BJ (cell line): ENCODE measurements at places on chromosomes 16 and 17.

- no peak for DNase-seq
These were observed 10.9 kb downstream of the LDAF1 start for GRCh38 chr16:21169249-21169981.

- no peak for DNase-seq
These were observed 15.1 kb upstream of the CDRT4 start for GRCh38 chr17:15482476-15482875.

GRCh38 chr17:17890773-17891759 lies 54.3 kb upstream of the SREBF1 start:
- no peak for DNase-seq

DNA sequence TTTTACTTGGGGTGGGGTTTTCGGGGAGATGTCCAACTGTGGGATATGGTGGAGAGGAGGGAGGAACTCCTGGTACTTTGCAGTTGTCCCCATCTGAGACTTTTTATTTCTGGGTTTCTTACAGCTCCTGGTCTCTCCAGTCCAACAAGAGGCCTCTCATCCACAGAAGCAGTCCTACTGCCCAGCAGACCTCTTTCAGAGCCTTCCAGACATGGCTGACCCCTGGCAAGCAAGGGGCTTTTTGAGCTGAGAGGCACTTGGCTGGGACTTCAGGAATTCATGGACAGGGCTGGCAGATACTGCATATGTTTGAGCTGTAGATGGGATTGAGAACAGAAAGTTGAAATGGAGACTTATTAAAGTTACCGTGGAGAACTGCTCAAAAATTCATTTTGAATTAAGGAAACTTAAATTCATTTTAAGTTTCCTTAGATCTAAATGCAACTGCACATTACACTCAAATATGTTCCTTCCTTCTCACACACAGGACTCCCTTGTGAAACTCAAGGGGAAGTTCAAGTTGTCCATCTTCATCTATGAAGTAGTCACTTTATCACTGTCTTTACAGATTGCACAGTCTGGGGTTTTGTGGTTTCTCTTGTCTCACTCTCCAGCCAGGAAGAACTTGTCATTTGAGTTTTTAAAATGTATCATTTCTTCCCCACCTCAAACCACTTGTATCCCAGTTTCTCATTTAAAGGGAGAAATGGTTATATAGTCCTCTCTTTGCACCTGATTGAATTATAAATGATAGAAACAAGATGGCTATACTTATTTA lies 1.1 kb downstream of the LASP1NB start:
- no peak for DNase-seq

DNA sequence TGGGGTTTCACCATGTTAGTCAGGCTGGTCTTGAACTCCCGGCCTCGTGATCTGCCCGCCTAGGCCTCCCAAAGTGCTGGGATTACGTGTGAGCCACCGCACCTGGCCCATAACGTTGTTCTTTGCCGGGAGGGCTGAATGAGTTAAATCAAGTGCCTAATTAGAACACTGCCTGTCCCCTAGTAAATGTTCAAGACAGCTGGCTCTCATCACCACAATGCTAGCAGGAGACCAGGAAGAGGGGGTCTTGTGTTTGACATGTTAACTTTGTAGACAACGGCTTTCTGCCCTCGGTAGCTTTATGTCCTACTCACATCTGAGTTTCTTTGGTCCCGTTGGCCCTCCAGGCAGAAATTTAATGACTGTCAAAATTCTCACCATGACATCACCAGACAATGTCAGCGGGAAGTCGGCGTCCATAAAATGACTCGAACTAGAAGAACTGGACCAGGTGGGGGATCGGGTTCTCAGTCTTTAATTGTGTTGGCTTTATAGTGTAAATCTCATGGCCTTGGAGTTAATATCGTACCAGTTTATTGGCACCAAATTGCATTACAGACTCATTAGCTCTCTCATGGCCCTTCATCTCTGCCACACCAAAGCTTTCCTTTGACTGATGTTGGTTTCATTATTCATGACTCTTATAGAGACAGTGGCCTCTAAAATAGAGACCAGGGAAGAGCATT lies 11.4 kb upstream of the ITPRIPL2 start:
- DNase-seq: no peak

- no peak for DNase-seq
These were observed 35.8 kb upstream of the PITPNM3 start for GRCh38 chr17:6592173-6592572.

DNA sequence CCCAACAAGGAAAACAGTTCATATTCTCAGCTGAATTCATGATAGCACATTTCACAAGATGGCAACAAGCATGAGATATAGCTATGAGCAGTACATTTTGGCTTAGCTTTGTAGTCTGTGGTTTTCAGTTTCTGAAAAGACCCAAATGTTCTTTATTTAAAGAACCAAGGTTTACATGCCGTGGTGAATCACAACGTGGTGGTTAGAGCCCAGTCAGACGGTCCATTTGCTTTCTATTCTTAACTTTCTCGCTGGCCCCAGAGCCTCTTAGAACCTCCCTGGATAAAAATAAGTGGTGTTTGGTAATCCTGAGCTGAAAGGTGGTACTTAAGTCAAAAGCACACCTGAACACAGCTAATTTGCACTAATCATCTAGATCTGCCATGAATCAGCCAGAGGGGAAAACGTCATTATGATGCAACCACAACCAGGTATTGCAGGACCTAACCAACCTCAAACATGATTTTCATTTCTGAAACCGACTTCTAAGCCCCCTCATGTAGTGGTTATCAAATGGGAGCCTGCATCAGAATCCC lies 18.6 kb upstream of the HAPSTR1 start:
- peak; percentile 65 for DNase-seq

- DNase-seq: no peak
These were observed 62.0 kb upstream of the TEKT3 start for GRCh38 chr17:15403276-15403939.

DNA sequence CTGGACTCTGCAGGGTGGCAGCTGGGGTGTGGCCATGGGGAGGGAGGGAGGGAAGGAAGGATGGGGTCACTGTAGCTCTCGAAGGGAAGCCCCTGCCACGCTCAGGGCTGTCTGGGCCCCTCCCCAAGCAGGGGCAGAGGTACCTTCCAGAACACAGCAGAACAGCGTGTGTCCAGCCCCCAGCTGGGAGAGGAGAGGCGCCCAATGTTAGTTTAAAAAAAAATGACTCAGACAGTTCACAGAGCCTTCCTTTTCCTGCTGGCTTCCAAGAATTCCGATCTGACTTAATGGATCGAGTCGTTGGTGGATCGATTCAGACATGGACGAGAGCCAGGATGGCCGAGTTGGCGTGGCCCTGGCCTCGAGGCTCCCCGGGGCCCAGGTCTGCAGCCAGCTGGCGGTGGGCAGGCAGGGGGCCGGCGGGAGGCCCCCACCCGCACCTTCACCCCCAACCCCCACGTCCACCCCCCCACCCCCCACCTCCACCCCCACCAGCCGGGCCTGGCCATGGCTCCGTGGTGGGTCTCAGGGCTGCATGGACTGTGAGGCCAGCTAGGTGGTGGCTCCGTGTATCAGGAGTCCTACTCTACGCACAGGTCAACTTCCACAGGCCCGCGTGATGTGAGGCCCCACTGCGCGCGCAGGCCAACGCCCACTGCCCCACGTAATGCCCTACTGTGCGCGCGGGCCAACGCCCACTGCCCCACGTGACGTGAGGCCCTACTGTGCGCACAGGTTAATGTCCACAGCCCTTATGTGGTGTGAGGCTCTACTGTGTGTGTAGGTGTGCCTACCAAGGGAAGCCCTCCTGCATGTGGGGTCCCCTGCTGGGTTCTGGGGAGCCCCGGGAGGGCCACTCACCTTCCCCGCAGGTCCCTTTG lies 21.8 kb downstream of the CACNA1H start:
- DNase-seq: no peak

DNA sequence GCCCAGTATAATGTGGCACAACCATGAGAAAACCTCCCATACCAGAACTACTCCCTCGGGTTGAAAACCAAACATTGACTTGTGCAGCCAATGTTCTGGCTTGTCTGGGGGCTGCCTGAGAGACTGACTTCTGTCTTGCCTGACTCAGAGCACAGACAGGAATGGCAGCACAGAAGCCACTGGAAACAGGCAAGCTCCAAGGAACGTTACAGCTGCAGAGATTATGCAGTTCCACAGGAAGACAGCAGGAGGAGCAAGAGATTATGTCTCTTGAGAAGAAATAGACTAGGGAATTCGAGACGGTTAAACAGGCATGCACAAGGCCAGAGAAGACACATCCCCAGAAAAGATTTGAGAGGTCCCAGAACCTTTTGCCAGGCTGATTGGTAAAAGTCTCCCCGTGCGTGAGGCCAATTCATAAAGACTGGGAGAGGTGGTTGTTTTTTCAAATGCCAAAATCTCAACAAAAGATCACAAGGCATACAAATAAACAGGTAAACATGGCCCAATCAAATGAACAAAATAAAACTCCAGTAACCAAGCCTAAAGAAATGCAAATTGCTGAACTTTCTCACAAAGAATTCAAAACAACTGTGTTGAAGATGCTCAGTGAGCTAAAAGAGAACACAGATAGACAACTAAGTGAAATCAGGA lies 90.6 kb upstream of the CDH5 start:
- no peak for DNase-seq

- no peak for DNase-seq
These were observed 2.5 kb downstream of the ITGAE start for GRCh38 chr17:3798273-3799180.

DNA sequence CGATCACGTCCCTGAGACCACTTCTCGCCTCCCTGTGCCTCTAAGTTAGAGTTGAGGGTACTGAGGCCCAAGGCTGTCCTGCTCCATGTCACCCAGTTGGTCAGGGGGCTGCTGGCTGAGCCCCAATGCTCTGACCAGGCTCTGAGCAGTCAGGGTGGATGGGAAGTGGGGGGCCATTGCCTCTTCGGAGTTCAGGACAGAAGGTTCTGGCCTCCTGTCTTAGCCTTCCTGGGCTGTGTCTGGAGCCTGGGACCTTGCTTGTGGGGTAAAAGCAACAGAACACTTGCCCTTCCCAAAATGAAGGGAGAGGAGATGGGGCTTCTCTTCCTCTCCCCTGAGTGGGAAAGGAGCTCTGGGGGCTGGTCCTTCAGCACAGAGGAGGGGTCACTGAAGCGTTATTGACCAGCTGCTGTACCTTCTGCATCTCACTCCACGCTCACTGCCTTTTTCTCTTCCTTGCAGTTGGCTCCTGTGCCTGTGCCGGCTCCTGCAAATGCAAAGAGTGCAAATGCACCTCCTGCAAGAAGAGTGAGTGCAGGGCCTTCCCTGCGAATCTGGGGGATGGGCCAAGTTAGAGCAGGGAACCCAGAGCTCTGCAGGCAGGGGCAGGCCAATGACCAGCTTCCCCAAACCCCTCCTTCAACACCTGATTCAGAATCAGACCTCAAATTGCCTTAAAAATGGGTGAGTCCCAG lies 580 bp downstream of the MT1X start:
- no peak for DNase-seq

- DNase-seq: no peak
These were observed 7.9 kb upstream of the SOST start for GRCh38 chr17:43766413-43767052.

DNA sequence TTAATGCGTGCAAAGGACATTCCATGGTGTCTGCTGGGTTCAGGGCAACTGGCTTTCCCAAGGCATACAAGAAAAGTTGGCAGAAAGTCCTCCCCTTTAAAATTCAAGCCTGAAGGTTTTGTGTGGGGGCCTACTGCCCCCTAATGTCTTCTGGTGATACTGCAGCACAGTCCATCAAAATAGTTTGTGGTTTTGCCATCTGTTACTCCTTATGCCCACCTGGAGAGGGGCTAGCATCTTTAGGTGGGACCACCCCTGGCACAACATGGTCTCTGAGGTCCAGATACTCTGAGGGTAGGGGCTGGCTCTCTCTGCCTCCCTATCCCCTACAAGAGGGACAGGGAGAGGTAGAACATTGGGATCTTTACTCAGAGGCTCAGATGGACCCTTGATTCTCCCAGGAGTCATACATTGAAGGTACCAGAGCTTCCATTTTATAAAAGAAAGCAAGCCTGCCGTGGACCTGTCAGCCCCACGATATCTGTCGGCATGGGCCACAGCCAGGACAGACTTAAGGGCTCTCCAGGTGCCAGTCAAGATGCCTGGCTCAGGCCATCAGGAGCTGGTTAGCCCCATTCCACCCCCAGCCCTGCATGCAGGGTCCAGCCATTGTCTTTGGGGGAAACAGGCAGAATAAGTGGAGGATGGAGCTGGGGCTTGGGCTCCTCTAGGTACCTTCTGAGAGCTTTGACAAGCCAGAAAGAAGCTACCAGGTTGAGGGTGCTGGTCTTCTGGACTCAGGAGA lies 6.3 kb downstream of the ESRP2 start:
- no peak for DNase-seq

DNA sequence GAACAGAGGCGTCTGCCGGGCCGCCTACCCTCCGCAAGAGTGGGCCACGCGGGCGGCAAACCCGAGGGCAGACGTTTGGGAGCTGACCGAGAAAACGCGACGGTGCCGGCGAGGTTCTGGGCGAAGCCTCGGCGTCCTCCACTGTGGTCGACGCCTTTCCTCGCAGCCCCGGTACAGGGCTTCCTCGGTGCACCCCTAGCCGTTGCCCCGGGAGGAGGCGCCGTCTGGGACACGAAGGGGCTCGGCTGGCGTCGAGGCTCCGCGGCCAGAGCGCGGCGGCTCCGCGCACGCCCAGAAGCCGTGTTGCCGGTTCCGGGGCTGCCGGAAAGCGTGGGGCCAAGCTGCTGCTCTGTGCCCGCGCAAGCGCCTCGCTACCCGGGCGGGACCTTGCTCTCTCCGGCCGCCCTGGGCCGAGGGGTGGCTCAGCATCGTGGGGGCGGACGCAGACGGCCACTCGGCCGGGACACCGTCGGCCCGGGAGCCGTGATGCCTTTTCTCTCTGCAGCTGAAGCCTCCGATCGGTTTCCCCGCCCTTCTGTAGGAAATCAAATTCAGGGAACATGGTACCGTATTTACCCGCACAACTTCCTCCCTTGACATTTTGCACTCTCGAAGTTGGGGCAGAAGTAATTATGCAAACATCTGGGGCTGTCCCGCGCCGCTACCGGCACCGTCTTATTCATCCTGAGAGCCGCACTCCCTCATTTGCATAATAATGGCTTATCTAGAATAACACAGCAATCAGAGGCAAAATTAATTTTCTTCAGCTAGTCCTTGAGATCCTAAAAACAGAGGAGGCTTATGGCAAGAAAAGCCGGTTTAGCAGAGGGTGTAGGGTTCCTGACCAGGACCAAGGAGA lies 7.3 kb upstream of the CBX8 start:
- no peak for DNase-seq

GRCh38 chr16:47940466-47940865 lies 215.3 kb downstream of the ABCC12 start:
- DNase-seq: no peak

DNA sequence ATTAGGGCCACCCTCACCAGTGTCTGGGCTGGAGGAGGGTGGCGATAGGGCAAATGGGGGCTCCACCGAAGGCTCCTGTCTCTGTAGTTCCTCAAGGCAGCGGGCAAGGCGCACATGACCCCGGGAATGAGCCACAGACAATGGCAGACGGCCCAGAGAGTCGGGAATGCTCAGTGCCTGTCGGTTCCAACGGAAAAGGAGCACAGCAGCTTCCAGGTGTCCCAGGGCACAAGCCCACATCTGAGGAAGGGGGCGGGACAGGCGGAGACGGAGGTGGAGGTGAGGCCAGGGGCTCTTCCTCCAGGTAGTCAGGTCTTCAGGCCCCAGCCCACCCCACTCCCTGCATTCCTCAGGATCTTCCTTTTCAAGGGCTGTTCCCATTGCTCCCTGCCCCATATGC lies 5.1 kb upstream of the SPAG7 start:
- DNase-seq: no peak
